ENCODE measurements at places on chromosomes 13 and 19.

- ATAC-seq = no peak
These were observed 142.3 kb upstream of the SOX21 start for GRCh38 chr13:94854688-94855087.

- no peak for ATAC-seq
These were observed 5.8 kb downstream of the QTRT1 start for GRCh38 chr19:10706990-10707389.

DNA sequence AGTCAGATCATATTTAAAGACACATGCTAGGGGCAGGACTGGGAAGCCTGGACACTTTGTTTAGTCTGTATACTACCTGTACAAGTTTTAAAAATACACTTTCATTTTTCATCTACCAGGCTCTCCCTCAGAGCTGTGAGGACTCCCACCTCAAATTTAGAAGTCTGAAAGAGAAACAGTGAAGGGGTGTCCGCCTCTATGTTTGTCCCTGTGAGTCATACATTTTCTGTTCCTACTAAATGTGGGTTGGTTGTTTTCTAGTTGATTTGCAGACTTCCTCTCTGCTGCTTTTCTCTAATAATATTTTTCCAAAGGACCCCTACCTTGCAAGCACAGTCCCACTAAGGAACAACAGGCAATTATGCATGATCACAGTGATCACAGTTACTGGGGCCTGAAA lies 110.5 kb downstream of the ENOX1 start:
- no peak for ATAC-seq

GRCh38 chr13:99218545-99218944 lies 17.9 kb downstream of the UBAC2 start:
- ATAC-seq = no peak

- no peak for ATAC-seq
These were observed 2.3 kb downstream of the NOVA2 start for GRCh38 chr19:45971260-45971902.

- no peak for ATAC-seq
These were observed 54.8 kb downstream of the GATAD2A start for GRCh38 chr19:19460258-19460731.

DNA sequence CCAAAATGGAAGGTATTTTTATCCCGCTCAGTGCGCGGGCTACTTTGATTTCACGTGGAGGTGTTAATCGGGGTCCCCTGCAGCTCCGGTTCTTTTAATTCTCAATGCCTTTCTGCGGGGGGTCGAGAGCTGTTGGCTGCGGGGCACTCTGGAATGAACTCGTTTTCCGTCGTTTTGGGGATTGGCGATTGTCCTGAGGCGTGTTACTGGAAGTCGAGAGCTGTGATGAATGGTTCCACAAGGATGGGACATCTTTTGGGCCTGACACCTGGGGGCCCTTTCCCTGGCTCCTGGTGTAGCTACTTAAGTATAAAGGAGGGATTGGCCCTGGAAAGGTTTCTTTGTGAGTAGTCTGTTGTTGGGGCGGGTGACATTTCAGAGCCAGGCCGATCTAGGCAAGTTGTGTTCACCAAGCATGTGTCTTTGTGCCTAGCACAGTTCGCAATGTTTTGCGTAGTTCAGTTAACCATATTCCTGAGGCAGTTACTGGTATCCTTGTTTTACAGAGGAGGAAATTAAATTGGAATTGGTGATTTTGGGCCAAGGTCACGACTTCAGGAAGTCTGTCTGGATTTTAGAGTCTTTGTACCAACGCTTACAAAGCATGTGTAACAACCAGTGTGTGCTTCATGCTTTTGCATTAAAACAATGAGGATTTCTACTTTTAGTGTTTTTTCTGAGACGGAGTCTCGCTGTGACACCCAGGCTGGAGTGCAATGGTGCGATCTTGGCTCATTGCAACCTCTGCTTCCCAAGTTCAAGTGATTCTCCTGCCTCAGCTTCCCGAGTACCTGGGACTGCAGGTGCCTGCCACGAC lies 846 bp downstream of the RPL13A start:
- ATAC-seq = no peak

GRCh38 chr13:51645154-51645650 lies 60.9 kb downstream of the WDFY2 start:
- ATAC-seq = no peak

- ATAC-seq = no peak
These were observed 22.3 kb downstream of the SHC2 start for GRCh38 chr19:438416-438958.

DNA sequence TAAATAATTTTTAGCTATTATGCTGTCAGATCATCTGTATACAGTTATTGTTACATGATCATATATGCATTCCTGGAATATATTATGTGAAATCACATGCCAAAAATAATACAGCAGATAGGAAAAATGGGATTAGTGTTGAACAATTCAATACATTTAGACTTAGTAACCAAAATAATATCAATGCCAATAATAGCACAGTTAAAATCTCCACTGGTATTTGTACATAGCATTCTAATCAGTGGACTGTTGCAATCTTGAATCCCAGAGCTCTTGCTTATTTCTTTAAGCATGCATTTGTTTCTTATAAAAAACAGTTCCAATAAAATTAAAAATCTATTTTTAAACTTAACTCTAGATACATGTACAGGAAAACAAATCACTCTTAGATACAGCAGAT lies 2772.2 kb downstream of the PCDH9 start:
- ATAC-seq = peak; percentile 58

- ATAC-seq = no peak
These were observed 227.6 kb upstream of the UBL3 start for GRCh38 chr13:30078059-30078458.

DNA sequence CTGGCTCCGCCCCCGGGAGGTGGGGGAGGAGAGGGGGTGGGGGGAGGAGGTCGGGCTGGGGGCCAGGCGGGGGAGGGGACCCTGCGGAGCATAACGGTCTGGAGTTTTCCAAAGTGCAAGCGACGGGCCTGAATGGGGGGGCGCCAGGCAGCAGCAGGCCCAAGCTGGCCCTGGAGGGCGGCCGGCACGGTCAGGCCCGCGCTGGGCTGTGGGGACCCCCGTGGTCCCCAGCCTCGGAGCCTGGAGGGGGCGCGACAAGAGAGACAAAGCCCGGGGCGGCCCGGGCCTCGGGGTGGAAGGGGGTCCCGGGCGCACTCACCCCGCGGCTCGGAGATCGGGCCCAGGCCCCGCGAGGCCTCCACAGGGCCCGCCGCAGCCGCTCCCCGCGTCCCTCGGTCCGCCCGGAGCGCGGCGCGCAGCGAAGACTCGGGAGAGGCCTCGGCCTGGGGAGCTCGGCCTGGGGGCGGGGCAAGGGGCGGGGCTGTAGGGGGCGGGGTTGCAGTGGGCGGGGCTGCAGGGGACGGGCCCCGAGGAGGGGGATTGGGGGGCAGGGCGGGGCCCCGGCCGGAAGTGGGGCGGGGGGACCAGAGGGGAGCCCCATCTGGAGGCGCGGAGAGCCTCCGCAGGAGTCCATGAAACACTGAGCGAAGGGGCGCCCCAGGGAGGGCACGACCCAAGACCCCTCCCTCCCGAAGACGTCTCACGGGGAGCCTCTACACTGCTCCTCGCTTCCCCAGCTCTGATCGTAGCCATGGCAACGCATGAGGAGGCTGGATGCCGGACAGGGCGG lies 47.6 kb downstream of the PTPRS start:
- ATAC-seq = peak; percentile 86

- no peak for ATAC-seq
These were observed 91.3 kb downstream of the KCNRG start for GRCh38 chr13:50106559-50106958.

- no peak for ATAC-seq
These were observed 5.6 kb upstream of the BSG start for GRCh38 chr19:566844-567243.

DNA sequence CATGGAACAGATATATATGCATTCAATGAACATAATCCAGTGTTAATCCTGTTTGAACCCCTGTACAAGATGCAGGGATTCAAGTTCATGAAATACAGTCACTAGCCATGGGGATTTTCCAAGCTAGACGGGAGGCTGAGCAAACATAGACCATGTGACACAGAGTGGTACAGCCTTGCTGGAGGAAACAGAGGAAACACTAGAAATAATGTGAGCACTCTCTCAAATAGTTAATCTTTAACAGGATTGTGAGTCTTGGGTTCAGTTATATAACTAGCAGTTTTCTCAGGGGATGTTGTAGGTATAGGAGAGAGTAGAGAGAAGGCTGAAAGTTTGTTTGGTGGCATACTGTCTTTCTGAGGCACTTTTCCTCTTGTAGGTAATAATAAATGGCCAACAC lies 13.9 kb upstream of the LGALS16 start:
- ATAC-seq = no peak

- no peak for ATAC-seq
These were observed 1359.3 kb upstream of the MIR17HG start for GRCh38 chr13:89988206-89988605.

DNA sequence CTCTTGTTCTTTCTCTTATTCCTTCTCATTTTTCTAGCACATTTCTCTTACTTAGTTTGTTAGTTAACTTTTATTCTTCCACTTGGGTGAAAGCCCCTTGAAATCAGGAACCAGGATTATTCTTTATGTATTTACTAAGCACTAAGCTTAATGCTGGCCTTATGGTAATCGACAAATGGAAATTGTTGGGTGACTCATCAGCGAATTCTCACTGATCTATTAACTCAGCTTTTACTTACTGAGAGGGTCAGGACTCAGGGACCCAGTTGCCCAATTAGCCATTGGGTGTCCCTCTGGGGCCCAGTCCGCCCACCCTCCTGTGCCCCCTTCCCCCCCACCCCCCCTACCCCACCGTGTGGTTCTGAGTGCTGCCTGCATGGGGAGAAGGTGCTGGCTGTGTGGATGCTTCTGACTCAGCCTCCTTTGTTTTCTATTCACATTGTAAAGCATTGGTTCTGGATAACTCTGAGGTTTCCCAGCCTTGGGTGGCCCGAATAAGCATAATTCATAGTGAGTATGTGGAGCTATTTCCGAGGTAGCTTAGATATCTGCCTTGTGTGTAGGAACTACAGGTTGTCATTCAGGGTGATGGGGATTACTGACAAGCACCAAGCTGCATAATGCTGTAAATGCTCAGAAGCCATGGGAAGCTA lies 240.9 kb downstream of the FGF9 start:
- ATAC-seq = no peak

- no peak for ATAC-seq
These were observed 883 bp downstream of the NPHS1 start for GRCh38 chr19:35851213-35852028.

DNA sequence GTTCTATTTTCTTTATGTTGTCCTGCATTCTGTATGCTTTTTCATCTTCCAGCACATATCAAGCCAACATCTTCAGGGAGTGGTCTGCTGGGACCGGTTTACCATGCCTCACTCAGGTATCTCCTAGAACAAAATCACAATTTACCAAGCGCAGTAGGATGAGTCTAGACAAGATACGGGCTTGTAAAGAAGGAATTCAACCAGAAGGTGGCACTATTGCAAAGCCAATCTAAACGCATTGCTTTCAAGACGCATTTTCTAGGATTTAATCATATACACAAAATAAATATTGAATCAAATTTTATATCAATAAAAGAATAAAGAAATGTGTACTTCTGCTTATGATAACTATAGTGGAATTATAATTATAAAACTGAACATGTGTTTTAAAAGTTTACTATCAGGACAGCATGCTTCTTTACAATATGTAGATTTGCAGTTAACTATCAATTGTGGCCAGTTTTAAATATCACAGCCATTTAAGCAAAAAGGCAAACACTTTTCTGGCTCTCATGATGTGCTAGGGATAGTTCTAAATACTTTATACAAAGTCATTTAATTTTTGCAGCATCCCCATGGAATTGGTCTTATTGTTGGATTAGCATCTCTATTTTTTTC lies 16.1 kb upstream of the TPP2 start:
- peak; percentile 93 for ATAC-seq

GRCh38 chr13:96982672-96983071 lies 11.6 kb downstream of the OXGR1 start:
- ATAC-seq = no peak

- peak; percentile 87 for ATAC-seq
These were observed 52.0 kb downstream of the KLF2 start for GRCh38 chr19:16376649-16377048.

- ATAC-seq = no peak
These were observed 15.4 kb upstream of the CLN5 start for GRCh38 chr13:76976490-76976889.

DNA sequence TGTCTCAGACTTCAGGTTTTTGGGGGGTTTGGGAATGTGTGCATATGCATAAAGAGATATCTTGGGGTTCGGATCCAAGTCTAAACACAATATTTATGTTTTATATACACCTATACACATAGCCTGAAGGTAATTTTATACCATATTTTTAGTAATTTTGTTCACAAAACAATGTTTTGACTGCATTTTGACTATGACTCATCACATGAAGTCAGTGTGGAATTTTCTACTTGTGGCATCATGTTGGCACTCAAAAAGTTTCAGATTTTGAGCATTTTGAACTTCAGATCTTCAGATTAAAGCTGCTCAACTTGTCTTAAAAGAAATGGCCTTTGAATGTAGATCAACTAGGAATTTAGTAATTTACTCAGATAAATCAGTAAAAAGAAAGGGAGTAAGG lies 712.9 kb upstream of the GPC6 start:
- no peak for ATAC-seq

DNA sequence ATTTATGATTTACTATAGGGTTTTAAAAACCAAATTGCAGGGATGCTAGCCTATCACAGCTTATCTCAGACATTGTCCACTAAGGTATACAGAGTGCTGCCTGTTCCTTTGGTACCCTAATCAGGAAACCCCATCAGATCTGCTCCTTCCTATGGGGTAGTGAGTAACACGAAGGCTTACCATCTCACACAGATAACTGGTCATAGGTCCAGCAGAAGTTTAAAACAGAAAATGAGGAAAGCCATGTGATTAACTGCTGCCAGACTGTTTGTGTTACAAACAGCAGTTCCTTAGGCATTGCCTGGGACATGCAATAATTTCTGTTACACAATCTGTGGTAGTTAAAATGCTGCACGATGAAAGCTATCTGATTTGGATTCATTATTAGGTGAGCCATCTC lies 53.5 kb upstream of the ALOX5AP start:
- ATAC-seq = peak; percentile 28

- ATAC-seq = no peak
These were observed 73.9 kb downstream of the USP12 start for GRCh38 chr13:27097691-27098090.

DNA sequence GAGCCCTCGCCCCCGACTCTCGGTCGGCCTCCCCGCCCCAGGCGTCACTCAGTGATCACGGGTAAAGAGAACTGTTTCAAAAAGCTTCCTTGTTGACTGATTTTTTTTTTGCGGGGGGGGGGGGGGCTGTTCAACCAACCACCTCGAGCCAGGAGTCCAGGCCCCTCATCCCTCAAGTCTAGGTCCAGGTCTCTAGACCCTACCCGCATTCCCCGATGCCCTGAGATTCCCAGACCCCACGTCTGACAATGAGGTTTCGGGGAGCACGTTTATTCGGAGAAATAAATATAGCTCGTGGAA lies 4.3 kb downstream of the HRC start:
- no peak for ATAC-seq

DNA sequence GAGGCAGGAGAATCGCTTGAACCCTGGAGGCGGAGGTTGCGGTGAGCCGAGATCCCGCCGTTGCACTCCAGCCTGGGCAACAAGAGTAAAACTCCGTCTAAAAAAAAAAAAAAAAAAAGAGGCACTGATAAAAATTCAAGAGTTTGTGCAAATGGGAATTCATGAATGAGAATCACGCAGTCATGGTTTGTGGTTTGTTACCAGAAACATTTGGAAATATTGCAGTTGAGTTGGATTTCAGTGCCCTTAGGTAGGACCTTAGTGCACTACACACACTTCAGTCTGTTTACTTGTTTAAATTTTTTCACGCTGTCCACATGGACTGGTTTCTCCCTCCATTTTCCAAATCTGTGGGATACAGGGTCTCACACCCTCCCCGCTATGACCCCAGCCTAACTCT lies 28.4 kb downstream of the ZNF844 start:
- no peak for ATAC-seq

GRCh38 chr19:2353159-2353886 lies 6.7 kb upstream of the TMPRSS9 start:
- no peak for ATAC-seq
